ENCODE measurements at places on chromosomes 12 and 14.

DNA sequence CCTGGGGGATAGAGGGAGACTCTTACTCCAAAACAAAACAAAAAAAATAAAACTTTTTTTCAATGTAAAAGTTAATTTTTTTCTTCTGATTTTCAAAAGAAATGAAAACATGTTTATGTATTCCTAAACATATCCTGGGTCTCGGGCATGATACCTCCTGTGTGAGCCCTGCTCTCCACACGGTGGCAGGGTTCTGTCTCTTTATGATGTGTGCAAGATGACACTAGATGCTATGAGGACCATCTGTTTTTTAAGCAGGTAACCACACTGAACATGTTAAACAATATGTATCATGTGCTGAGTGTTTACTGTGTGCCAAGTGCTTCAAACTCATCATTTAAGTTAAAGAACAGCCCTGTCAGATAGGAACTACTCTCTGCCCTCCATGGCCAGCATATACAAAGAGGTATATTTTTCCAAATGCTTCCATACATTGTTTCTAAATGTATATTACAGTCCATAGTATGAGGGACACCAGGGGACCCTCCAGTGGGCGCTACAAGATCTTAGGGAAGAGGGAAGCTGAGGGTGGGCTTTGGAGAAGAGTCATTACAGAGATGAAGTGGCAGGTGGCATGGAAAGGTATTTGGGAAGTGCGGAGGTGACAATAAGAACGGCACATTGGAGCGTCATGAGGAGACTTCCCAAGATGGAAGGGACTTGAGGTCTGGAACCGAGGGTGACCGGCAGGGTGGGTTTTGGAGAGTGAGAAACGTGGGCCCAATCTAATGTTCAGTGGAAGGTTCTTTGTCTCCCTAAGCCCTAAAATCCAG is 28.5 kb downstream of the FOS start:
- DNase-seq, result peak; percentile 56

- DNase-seq, result peak; percentile 93
Measured at GRCh38 chr14:102951799-102952198, 29.3 kb downstream of the AMN start.

DNA sequence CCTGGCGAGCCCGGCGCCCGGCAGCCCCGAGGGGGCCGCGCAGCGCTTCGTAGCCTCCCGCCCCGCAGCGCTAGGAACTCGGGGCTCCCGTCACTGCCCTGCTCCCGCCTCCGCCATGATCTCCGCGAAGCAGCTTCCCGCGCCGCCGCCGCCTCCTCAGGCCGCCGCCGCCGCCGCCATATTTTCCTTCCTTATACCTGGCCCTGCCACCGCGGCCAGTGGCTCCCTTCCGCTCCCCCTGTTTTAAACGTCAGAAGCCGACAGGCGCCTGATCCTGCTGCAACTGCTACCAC is 286 bp downstream of the PPP4R3A start:
- DNase-seq, result no peak

- no peak for DNase-seq
Measured at GRCh38 chr14:95493503-95493902, 22.9 kb downstream of the SYNE3 start.

DNA sequence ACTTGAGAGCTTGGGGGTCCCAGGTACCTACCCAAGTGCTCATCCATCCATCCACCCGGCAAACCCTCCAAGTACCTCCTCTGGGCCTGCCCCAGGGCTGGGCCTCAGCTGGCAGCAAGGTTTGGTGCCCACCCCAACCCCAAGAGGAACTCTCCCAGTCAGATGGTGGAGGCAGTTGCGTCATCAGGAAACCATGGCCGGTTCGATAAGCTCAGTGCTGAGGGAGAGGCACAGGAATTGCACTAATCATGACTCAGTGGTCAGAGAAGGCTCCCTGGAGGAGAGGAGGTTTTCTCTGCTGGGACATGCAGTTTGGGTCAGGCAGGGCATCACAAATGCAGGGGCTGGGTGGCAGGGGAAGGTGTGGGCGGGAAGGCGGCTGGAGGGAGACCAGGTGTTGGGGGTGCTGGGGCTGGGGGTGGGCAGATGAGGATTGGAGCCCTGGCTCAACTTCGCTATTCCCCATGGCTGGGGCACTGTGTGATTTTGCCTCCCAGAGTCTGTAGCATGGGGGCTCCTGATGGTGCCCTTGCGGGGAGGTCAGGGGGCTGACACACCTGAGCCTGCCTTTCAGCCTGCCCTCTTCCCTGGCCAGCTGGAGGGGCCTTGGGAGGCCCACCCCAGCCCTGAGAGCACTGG is 32.2 kb downstream of the SH2B3 start:
- DNase-seq, result peak; percentile 84

DNA sequence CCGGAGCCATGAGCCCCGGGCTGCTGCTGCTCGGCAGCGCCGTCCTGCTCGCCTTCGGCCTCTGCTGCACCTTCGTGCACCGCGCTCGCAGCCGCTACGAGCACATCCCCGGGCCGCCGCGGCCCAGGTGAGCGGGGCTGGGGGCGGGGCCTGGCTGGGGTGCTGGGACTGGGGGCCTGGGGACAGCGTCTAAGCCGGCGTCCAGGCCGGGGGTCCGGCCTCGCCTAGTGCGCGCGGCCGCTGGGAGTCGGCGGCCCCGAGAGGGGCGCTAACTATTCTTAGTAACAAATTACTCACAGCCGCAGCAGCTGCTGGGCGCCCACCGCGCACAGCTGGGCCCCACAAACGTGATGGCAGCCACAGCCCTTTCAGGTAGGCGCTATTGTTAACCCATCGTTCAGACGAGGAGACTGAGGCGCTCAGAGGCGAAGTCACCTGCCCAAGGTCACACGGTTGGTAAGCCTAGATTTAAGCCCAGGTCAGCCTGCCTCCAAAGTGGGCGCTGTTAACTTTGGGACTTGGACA is 374 bp downstream of the CYP46A1 start:
- no peak for DNase-seq

All from choroid plexus epithelial cell (primary cell).